NCI-H510A treated with DMSO at 0.1 percent for 48 hours (cell line): ENCODE measurements at places on chromosomes 1 and 21.

- DNase-seq = no peak
These were observed 4.4 kb downstream of the PIGR start for GRCh38 chr1:206941766-206942418.

DNA sequence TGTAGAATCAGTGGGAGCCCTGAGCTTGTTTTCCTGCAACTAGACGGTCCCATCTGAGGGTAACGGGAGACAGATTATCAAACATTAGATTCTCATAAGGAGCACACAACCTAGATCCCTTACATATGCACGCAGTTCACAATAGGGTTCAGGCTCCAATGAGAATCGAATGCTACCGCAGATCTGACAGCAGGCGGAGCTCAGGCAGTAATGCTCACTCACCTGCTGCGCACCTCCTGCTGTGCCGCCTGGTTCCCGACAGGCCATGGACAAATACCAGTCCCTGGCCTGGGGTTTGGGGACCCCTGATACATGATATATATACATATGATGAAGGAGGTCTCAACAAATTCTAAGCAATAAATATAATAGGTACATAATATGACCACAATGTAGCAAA lies 19.7 kb upstream of the SMIM12 start:
- no peak for DNase-seq

DNA sequence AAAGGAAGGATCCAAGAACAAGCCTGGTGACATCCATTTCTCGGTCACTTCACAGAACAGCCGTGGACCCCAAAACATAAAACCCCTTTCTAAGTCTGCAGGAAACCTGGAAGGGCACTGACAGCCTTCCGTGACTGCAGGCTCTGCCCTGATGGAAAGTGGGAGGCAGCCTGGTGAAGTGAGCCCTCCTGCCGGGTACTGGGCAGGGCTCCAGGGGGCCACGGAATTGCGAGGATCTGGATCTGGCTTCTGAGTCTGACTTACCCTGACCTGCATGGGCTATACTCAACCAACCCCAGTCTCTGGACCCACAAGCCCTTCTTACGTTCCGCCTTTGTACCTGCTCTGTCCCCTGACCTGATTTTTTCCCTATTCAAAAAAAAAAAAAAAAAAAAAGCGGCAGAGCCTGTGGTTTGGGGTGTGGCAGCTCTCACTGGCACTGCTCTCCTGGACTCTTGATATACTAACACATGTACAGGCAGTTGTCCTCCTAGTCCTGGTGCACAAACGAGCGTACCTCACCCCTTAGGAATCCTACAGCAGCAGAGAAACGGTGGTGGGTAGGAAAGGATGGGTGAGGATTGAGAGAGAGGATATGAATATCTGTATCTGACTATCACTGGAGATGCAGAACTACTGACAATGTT lies 82.9 kb downstream of the BEND5 start:
- no peak for DNase-seq

- no peak for DNase-seq
These were observed 3.8 kb downstream of the ACBD6 start for GRCh38 chr1:180498594-180498993.

GRCh38 chr1:64129701-64130100 lies 73.7 kb upstream of the UBE2U start:
- no peak for DNase-seq

DNA sequence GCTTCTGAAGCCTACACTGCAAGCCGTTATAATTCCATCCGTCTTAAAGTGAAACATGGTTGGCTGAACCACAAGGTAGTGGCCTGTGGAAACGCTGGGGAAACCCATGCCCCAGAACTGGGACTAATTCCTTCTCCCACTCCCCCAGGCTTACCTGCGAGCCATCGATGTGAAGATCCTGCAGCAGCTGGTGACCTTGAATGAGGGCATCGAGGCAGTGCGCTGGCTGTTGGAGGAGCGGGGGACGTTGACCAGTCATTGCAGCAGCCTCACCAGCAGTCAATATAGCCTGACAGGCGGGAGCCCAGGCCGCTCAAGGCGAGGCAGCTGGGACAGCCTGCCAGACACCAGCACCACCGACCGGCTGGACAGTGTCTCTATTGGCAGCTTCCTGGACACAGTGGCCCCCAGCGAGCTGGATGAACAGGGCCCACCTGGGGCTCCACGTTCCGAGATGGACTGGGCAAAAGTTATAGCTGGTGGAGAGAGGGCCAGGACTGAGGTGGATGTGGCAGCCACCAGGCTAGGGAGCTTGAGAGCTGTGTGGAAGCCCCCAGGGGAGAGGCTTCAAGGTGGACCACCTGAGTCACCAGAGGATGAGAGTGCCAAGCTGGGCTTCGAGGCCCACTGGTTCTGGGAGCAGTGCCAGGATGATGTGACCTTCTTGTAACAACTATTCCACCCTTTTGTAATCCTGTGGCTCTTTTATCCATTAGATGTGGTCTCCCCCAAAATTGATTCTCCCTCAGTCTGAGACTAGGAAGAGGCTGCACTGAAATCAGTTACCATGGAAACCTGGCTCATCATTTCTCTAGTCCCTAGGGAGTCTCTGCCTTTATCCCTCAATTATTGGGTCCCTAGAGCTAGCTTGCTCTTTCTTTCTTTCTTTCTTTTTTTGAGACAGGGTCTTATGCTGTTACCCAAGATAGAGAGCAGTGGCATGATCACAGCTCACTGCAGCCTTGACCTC lies 16.7 kb downstream of the LURAP1 start:
- DNase-seq = no peak
